ENCODE measurements at places on chromosomes 5 and 9.

DNA sequence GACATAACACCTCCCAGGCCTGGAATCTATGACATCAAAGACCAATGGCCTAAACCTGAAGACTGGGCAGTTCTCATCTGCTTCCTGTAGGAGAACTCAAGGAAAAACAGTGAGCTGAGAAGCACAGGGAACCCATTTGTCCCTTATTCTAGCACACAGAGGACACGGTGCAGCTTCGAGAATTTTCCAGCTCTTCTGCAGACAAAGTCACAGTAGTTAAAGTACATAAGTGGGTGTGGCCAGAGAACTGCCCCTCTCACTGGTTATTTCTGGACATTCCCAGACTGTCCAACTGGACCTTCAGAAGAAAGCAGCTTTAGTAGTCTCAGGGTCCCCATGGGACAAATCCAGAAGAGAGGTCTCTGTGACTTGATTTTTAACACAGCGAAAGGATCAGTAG is 114.6 kb downstream of the KLHL3 start:
- no peak for DNase-seq

- no peak for DNase-seq
These were observed 106.0 kb downstream of the MEGF10 start for GRCh38 chr5:127396490-127397155.

DNA sequence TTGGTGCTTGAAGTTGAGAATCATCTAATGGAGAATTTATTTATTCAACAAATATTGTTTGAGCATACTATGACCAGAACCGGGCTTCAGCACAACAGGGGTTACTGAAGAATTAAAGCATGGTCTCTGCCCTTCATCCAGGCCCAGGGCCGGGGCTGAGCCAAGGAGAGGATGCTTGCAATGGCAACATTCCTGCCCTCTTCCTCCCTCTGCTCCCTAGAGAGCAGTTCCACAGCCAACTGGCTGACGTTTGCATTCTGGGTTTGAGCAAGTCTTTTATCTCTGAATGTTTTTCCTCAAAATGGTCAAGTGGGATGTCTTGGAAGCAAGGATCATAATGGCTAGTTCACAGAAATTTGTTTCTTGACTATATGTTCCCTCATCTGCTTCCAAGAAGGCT is 80.7 kb downstream of the GLDC start:
- no peak for DNase-seq

GRCh38 chr5:77444356-77444755 is 47.8 kb downstream of the WDR41 start:
- DNase-seq: no peak

GRCh38 chr9:84679571-84679970 is 10.0 kb downstream of the NTRK2 start:
- DNase-seq: no peak

DNA sequence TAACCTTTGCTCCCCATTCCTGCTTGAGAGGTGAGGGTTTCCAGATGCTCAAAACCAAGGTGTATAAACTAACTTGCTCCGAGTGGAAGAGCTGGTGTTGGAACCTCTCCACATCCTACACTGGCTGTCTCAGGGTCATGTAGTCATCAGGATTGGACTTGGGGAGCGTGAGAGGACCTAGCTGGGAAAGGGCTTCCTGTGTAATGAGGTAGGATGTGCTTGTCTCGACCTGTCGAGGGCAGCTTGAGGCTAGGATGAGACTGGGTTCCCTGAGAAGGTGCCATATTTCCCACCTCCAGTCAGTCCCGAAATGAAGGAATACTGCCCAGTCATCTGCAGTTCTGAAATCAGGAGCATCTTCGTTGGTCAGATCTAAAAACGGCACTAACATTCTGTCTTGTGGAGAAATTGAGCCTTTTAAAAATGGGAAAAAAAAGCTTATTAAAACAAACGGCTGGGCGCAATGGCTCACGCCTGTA is 1.3 kb downstream of the CCNI2 start:
- DNase-seq: no peak

GRCh38 chr5:169367861-169368260 is 66.9 kb upstream of the SLIT3 start:
- DNase-seq: no peak

- DNase-seq: no peak
These were observed 33.4 kb upstream of the ANXA1 start for GRCh38 chr9:73118286-73118685.

DNA sequence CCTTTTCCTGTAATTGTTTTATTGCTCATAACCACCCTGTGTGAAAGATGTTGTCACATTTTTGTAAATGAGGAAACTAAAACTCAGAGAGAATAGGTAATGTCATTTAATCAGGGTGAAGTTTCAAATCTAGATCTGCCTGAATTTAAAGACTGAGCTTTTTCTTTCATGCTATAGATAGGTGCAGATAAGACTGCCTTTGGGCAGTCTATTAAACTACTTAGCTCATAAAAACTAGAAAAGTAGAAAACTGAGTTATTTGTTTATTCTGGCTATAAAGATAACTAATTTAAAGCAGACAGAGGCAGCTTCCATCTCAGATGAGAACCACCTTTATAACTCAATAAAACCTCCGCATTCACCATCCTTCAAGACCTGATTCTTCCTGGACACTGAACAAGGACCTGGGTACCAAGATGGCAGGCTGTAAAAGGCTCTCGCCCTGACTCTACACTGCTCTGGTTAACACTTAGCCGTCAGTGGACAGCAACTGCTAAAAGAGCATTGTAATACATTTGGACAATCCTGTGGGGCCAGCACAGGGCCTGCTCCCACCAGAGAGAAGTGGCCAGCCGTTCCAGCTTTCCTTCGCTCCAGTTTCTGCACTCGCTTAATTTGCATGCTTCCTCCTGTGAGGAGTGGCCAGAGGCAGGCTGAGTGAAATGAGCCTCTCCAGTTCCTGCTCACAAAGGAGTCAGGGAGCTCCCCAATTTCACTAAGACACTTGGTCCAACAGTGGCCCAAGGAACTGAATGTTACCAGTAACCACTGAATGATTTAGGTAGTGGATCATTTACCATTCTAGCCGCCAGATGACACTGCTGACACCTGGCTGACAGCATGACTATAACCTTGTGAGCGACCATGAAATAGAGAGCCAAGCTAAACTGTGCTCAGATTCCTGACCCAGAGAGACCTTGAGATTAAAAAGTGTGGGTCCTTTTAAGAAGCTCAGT is 566.4 kb downstream of the EFNA5 start:
- DNase-seq: no peak

DNA sequence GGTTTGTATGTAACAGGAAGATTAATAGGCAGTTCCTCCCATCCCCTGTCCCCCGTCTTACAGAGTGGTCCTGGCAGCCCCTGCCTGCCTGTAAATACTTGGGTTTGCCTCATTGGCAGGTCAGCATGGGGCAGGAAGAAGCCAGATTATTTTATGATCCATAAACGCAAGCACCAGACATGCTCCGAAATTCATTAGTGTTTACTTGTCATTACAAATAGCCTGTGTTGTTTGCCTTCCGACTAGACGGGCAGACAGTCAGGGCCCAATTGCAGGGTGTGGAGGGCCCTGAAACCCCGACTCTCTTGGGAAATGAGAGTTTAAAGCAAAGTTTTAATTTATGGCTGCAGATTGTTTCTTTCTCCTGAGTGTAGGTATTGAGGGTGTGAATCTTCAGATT is 97.2 kb downstream of the RALGPS1 start:
- DNase-seq: peak; percentile 20

DNA sequence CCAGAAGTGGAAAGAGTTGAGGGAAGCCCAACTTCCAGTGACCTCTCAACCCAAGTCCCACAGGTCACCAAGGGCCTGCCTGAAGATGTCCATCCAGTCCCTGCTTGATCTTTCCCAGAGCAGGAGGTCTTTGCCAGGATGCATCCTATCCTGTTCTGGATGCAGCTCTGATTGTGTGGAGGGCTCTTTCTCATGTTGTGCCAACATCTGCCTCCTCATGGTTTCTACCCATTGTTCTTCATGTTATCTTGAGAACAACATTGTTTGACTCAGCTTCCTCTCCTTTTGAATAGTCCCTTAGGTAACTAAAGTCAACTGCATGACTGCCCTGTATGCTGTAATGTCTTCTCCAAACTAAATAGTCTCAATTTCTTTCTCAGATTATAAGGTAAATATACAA is 169.3 kb downstream of the CCDC192 start:
- DNase-seq: no peak

- DNase-seq: peak; percentile 67
These were observed 7.6 kb upstream of the BARX1 start for GRCh38 chr9:93962561-93963440.

GRCh38 chr9:121871431-121872025 is 220.1 kb downstream of the DAB2IP start:
- DNase-seq: no peak
